ENCODE measurements at places on chromosomes 5 and 9. TPM values are rescaled to one million over a fixed set of nuclear protein-coding genes. Genes with fewer than 3 reads are reported as not detected.

The ACTBL2 gene
- total RNA-seq = not detected

The FBP2 gene
- not detected for total RNA-seq

The TSSK1B gene
- total RNA-seq = 0.52 TPM

The RBM22 gene
- 35.6 TPM for total RNA-seq

The CNTLN gene
- total RNA-seq = 15.1 TPM

The SEMA6A gene
- not detected for total RNA-seq

The NOTCH1 gene
- 9.1 TPM for total RNA-seq

The MYO10 gene
- total RNA-seq = 21.5 TPM

The HSD17B3 gene
- total RNA-seq = not detected

The MARCHF6 gene
- 20.7 TPM for total RNA-seq

The GABRB2 gene
- total RNA-seq = 10.5 TPM

The ZFP37 gene
- total RNA-seq = 4.9 TPM

The SPINK6 gene
- total RNA-seq = not detected

The HEXB gene
- 209 TPM for total RNA-seq

The GCNT4 gene
- total RNA-seq = 0.23 TPM

The HTR4 gene
- total RNA-seq = 0.26 TPM

The GTF3C4 gene
- 14.5 TPM for total RNA-seq

The CSF1R gene
- 0.40 TPM for total RNA-seq

The CHSY3 gene
- total RNA-seq = 7.6 TPM

The XRCC4 gene
- 17.2 TPM for total RNA-seq

The NOXA1 gene
- 0.17 TPM for total RNA-seq

The PTGES gene
- 0.34 TPM for total RNA-seq

The GPX3 gene
- total RNA-seq = 7.3 TPM

The STK32A gene
- total RNA-seq = not detected

The PIP5K1B gene
- total RNA-seq = not detected

The FRRS1L gene
- total RNA-seq = under 0.01 TPM

The DNM1 gene
- 0.17 TPM for total RNA-seq

Data from LHCN-M2 (cell line).